ENCODE measurements at places on chromosomes 1 and 21.

GRCh38 chr1:203031467-203031866 is 5.2 kb downstream of the PPFIA4 start:
- DNase-seq: no peak

GRCh38 chr1:54157401-54157800 is 4.6 kb upstream of the CDCP2 start:
- no peak for DNase-seq

- no peak for DNase-seq
Measured at GRCh38 chr1:173555651-173556305, 47.1 kb downstream of the SLC9C2 start.

- no peak for DNase-seq
Measured at GRCh38 chr1:220879509-220880361, 492 bp downstream of the HLX start.

DNA sequence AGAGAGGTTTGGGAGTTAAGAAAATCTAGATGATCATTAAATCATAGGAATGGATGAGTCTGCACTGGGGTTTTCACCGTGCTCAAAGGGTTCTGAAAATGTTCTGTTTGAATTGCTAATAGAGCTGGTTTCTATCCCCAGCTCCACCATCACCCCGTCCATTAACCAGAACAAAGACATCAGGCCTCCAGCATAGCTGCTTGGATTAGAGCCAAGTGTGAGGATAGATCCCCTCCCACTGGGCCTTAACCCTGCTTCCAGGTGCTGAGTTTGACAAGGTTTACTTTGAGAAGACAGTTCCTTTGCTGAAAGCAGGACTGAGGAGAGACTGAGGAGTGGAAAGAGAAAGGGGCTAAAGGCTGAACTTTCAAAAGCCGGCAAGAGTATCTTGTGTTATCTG is 48.3 kb downstream of the MPZL1 start:
- DNase-seq: no peak

DNA sequence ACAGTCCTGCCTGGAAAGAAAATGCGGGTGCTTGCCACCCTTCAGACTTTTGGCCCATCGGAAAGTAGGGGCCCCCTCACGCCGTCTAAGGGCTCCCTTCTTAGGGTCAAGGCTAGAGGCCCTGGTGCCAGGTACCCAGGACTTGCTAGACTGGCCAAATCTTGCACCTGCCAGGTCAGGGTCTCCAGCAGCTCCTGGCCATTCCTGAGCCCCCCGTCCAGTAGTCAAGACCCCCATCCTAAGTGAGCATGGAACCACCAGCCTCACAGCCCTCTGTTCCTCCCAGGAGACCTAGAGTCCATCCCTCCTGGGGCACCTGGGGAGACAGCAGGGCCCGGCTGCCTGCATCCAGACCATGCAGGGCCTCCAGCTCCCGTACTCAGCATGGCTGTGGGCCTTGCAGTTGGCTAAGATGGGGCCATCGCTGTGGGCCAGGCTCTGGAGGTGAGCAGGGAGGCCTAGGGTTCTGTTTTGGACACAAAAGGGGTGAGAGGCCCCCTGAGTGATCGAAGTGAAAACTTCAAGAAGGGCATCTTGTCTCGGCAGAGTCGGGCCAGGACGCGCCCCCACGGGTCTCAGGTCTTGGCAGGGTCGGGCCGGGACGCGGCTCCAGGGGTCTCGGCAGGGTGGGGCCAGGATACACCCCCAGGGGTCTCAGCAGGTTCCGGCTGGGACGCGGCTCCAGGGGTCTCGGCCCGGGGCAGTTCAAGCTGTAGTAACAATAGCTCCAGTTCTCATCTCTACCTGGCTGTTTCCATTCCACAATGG is 5.9 kb downstream of the FNDC10 start:
- no peak for DNase-seq

- no peak for DNase-seq
Measured at GRCh38 chr1:29454616-29455380, 218.5 kb downstream of the PTPRU start.

- no peak for DNase-seq
Measured at GRCh38 chr1:27539901-27540861, 50.2 kb upstream of the WASF2 start.

DNA sequence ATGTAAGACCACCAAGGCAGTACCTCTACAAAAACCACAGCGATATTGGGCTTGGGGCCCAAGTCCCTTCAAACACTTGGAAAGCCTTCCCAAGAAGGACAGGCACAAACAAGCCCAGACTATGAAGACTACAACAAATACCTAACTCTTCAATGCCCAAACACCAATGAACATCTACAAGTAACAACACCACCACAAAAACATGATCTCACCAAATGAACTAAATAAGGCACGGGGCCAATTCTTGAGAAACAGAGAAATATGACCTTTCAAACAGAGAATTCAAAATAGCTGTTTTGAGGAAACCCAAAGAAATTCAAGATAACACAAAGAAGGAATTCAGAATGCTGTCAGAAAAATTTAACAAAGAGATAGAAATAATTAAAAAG is 86.8 kb downstream of the COL24A1 start:
- DNase-seq: no peak

GRCh38 chr1:230273141-230273710 is 152.9 kb downstream of the PGBD5 start:
- DNase-seq: no peak

- DNase-seq: no peak
Measured at GRCh38 chr1:180946541-180947498, 34.1 kb downstream of the KIAA1614 start.

GRCh38 chr21:42653231-42654061 is at the start of gene PDE9A:
PDE9A (plus strand) TSS chr21:42653621; CDS start chr21:42653815, 194 bp downstream.
- DNase-seq: no peak

DNA sequence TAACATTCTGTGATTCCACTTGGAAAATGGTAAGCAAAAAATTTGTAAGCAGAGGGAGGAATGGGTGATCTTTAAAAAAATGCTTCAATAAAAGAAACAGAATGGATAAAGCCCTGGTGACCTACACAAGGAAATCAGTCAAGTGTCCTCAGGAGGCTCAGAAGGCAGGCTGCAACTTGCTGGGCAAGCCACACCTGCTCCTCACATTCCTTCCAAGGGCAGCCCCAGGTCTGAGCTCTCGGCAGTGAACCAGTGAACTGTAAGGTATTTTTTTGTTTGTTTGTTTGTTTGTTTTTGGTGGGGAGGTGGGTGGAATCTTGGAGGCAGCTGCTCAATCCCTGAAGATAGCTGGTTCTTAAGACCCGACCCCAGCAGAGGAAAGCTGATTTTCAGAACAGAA is 4.4 kb downstream of the TACSTD2 start:
- DNase-seq: no peak

DNA sequence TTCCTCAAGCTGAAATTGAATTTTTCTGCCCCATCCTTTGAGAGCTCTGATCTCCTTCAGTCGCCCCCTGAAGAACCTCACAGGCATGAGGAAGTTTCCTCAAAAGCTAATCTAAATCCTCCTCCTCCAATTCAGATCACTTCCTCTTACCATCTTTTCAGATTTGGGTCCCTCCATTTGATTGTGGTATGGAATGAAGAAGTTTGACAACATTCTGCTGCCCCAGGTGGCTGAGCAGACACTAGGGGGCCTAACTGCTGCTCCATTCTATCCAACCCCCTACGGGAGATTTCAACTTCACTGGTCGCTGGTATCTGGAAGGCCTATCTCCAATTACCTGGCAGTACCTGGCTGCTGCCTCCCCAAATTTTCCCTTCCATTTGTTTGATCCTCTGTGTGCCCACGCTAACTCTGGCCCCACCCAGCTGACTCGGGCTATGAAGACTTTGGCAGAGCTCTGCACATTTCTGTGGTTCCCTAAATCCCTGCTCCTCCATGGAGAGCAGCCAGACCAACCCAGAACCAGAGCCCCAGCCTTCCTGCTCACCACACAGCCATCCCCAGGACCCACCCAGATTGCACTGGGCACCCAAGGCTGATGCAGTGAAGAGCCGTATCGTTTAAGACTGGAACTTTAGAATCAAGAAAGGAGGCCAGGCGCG is 7.8 kb downstream of the IRF6 start:
- DNase-seq: no peak

GRCh38 chr1:178037510-178038253 is 56.2 kb upstream of the RASAL2 start:
- DNase-seq: no peak

GRCh38 chr1:19824541-19824940 is 9.5 kb upstream of the RNF186 start:
- no peak for DNase-seq

- no peak for DNase-seq
Measured at GRCh38 chr1:202172015-202172355, 11.6 kb upstream of the PTPN7 start.

DNA sequence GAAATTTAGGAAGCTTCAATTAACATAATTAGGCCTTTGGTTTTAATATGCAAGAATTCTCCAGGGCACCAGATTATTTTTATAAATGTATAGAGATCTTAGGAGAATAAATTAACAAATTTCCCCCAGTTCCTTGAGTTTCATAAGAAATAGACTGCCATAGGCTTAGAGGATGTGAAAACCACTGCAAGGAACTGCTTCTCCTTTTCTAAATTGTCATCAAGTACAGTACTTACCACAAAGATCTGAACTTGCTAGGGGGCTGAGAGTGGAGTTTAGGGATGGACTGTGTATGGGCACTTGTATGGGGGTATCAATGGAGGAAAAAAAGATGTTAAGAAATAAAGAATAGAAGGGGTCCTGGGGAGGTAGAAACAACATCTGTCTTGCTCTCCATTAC is 31.1 kb downstream of the LHX8 start:
- DNase-seq: no peak

DNA sequence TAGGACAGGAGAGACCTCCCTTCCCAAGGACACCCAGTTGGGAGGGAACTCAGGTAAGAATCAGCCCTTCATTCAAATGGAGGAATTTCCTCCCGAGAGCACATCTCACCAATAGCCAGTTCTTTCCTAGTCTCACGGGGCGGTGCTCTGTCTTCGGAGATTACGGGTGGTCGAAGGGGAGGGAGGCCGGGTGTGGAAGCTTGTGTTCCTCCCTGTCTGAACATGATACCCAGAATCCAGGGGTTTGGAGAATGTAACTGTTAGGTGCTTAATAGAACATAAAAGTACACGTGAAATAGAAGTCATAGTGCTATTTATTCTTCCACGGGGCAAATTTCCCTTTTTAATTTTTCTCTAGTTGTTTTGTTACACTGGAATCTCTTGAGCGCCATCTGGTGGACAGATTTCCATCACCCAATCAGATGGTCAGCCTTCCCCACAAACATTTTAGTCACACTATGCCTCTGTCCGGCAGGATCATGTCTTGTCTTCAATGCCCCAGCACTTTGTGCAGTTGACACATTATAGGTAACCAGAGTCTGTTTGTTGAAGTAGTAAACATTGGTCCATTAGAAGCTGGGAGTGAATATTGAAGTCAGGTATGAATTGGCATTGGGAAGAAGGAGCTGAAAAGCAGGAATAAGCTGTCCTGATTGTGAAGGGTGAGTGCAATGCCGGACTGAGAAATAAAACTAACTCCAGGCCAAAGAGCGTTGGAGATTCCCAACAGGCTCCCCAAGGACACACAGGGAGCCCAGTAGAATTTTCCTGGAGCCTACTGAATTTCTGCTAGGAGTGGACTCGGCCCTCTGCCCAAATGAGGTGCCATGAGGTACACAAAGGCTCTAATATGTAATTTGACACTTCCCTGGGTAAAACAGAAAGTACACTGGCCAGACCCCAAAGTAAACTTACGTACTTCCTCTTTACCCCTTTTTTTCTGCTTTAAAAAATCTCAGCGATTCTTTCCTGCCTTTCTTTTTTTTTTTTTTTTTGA is 27.6 kb upstream of the ZNF697 start:
- DNase-seq: peak; percentile 44

GRCh38 chr1:200153277-200154055 is 126.0 kb downstream of the NR5A2 start:
- DNase-seq: peak; percentile 10

DNA sequence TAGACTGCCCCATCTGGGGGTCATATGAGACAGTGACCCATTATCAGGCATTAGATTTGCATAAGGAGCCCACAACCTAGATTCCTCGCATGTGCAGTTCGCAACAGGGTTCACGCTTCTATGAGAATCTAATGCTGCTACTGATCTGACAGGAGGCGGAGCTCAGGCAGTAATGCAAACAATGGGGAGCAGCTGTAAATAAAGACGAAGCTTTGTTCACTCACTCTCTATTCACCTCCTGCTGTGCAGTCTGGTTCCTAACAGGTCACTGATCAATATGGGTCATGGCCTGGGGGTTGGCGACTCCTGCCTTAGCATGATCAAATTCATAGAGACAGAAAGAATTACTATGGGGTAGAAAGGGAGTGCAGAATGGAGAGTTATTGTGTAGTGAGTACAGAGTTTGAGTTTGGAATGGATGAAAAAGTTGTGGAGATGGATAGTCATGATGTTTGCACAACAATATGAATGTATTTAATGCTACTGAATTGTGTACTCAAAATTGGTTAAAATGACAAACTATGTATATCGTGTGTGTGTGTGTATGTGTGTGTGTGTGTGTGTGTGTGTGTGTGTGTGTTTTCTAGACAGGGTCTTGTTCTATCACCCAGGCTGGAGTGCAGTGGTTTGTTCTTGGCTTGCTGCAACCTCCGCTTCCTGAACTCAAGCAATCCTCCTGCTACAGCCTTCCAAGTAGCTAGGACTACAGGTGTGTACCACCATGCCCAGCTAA is 42.2 kb downstream of the BTF3L4 start:
- no peak for DNase-seq

GRCh38 chr1:54016343-54017282 is 1.4 kb downstream of the LDLRAD1 start:
- DNase-seq: no peak

DNA sequence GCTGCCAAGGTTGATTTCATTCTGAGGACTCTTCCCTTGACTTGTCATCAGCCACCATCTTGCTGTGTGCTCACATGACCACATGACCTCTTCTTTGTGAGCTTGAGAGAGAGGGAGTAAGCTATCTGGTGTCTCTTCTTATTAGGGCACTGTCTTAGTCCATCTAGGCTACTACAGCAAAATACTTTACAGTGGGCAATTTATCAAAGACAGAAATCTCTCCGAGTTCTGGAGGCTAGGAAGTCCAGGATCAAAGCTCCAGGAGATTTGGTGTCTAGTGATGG is 11.9 kb upstream of the RPS6KA1 start:
- no peak for DNase-seq

GRCh38 chr1:28109639-28110038 is 21.2 kb upstream of the EYA3 start:
- no peak for DNase-seq

- no peak for DNase-seq
Measured at GRCh38 chr1:6612641-6613360, 730 bp upstream of the PHF13 start.

GRCh38 chr1:58584082-58584895 is 7.2 kb upstream of the TACSTD2 start:
- no peak for DNase-seq

Measured in stimulated activated CD8-positive, alpha-beta memory T cell treated with anti-CD3 and anti-CD28 coated beads, Interleukin-7, amount 100 ng/mL, for 1 hour (primary cell).